Endodermal cell (in vitro differentiated cells): ENCODE measurements at places on chromosomes 3 and 15.

- DNase-seq, result no peak
Observed at GRCh38 chr15:85886309-85886811, 91.6 kb upstream of the KLHL25 start.

DNA sequence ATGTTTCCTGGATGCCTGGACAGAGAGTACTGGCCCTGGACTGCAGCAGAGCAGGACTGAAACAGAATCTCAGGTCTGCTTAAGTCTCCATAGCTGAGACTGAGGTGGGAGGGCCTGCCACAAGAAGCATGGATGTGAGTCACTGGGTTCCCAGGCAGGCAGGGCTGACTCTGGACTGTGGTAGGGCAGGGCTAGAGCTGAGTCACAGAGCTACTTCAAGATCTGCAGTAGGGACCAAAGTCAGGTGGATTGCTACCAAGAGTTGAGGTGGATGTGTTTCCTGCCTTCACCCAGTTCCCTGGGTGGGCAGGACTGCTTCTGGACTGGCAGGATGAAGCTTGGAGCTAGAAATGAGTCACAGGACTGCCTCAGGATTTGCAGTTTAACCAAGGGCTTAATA, 282.9 kb downstream of the AGBL1 start:
- DNase-seq, result peak; percentile 62

DNA sequence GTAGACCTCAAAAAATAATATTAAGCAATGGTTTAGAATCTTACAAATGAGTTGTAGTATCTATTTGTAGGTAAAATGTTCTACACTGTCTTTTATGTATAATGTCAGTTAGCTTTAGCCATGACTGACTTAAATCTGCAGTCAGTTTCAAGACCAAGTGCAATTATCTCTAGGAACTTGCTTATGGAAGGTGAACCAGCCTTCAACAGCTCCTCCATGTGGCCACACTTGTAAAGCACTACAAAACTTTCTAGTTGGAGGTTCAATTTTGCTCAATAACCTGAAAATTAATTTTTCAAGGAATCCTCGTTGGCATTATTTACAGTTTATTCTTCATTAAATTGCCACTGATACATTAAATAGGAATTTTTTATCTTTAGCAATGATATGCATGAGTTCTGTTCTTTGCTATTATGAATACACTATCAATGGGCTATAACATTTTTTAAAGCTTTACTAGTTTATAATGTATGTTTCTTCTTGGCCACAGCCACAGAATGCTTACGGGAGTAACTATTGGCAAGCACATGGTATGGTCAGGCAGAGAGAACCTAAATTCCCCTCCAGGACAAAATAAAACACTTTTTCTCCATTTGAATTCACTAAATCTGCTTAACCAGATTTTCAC, 315.3 kb upstream of the UBE2E2 start:
- DNase-seq, result peak; percentile 56

DNA sequence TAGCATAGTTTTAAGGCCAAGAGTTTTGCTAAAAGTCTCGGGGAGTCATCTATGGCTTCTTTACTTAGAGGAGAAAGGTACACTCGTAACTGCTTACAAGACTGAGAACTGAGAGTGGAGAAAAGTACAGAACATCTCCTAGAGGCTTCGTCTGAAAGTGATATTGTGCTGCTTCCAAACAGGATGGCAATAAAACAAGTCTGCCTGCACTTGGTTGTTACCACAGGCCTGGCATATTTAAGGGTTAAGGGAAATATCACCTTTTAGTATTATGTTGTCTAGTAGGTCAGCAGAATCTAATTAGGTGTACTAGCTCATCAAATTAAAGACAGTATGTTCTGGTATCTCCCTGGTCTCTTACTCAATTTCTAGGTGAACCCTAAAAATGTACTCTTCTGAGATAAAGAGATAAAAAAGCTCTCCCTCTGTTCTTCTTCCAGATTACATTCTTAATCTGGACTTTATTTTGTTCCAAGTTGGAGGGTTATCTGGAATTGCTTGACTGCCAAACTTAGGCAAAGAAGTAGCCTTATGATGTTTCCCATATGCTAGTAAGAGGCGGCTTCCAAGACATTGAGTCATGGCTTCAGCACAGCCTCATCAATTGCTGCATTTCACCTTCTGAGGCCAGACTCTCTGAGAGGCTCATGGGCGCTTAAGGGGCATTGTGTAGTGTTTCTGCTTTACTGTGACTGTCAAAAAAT, 181.3 kb downstream of the LSAMP start:
- no peak for DNase-seq

GRCh38 chr3:67325231-67325630, 327.1 kb downstream of the KBTBD8 start:
- no peak for DNase-seq

- no peak for DNase-seq
Observed at GRCh38 chr3:16596352-16597032, 8.7 kb downstream of the DAZL start.

DNA sequence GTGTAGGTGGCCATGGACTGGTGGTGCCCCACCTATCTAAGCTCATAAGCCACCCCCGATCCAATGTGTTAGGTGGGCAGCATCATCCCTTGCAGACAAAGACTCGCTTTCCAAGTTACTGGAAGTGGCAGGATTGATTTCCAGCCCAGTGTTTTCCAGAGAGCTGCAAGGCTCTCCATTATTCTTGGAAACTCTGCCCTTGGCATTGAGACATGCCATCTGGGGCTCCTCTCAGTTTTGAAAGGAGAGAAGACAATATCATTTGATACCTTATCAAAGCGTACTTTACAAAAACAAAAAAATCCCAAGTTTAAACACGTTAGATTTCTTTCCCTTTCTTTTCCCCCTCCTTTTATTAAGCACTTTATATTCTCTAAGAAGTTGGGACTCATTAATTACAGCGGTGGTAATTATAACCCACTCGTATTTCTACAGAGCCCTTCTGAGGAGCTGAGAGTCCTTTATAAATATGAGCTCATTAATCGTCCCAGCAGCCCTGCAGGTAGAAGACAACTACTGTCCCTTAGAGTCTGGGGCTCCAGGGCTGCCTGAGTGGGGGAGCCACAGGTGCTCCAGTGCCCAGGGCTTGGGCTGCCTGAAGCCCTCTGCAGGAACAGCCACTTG, 226.1 kb downstream of the TLE3 start:
- DNase-seq, result no peak

GRCh38 chr15:69782809-69783208, 314.9 kb downstream of the TLE3 start:
- no peak for DNase-seq

DNA sequence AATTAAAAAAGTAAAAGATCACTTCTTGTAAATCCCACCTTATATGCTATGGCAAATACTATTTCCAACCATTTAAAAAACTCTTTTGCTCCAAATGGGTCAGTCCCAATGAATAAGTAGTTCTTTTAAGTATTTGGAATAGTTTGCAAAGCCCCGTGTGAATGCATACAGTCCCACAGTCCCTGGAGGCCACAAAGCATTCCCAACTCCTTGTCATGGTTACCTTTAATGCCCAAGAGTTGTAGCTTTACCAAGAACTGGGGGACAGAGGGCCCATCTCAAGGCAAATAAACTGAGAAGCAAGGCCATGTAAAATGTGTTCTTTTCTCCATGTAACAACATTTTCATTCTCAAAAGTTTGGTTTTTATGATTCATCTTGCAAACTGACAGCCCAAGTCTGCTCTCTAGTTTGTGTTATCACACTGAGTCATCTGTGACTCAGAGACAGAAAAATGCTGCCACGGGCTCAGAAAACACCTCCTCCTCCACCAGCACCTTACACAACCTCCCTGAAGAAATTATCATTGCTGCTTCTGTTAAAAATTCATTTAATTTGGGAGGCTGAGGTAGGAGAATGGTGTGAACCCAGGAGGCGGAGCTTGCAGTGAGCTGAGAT, 336.2 kb downstream of the ERC2 start:
- peak; percentile 74 for DNase-seq

- DNase-seq, result peak; percentile 59
Observed at GRCh38 chr3:53531749-53532148, 37.3 kb downstream of the CACNA1D start.

DNA sequence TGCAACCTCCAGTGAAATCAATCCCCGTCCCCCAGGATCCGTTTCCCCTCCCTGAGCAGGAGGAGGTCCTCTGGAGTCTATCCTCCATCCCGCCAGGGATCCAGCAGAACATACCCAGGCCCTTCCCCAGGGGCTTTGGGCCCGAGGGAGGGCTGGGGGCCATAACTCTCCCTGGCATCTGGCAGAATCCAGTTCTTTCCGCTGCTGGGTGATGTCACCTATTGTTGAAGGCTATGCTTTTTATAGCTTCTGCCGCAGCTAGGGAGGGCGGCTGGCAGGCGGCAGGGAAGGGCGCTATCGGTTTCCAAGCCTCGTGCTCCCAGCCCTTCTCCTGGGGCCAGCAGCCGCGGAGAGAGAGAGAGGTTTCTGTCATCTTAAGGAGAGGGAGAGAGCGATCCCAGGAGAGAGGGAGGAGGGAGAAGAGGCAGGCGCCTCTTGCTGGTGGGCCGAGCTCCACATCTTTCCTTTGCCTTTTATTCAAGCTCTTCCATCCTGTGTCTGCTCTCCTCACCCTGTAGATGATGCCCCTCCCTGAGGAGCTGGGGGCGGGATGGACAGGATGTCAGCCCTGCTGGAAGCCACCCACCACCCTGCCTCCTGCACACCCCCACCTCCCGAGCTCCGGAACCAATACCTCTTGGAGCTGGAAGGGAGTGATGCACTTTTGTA, 120.1 kb downstream of the ANP32A start:
- peak; percentile 75 for DNase-seq

DNA sequence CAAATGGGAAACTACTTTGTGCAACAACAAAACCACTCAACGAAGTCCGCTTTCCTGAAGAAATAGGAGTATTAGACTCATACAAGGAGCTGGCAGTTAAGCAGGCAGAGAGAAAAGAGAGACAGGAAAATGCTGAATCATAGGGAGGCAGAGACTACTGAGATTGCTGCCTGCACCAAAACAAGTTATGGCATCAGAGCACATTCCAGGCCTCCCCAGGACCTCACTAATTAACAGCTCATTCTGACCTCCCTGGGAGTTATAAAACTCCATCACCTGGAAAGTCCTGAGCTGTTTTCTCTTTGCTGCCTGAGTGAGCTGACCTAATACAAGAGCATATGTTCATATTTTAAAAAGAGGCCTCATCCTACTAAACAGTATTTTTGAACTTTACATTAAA, 741.0 kb downstream of the MCTP2 start:
- peak; percentile 86 for DNase-seq

GRCh38 chr3:193262707-193263106, 21.7 kb downstream of the PLAAT1 start:
- no peak for DNase-seq

- DNase-seq, result no peak
Observed at GRCh38 chr3:161323926-161324621, 47.2 kb downstream of the SPTSSB start.

GRCh38 chr15:77464129-77464865, 43.6 kb downstream of the HMG20A start:
- no peak for DNase-seq

- DNase-seq, result no peak
Observed at GRCh38 chr15:92627014-92627413, 28.6 kb downstream of the FAM174B start.

GRCh38 chr3:166934879-166935278, 445.2 kb downstream of the ZBBX start:
- DNase-seq, result no peak

DNA sequence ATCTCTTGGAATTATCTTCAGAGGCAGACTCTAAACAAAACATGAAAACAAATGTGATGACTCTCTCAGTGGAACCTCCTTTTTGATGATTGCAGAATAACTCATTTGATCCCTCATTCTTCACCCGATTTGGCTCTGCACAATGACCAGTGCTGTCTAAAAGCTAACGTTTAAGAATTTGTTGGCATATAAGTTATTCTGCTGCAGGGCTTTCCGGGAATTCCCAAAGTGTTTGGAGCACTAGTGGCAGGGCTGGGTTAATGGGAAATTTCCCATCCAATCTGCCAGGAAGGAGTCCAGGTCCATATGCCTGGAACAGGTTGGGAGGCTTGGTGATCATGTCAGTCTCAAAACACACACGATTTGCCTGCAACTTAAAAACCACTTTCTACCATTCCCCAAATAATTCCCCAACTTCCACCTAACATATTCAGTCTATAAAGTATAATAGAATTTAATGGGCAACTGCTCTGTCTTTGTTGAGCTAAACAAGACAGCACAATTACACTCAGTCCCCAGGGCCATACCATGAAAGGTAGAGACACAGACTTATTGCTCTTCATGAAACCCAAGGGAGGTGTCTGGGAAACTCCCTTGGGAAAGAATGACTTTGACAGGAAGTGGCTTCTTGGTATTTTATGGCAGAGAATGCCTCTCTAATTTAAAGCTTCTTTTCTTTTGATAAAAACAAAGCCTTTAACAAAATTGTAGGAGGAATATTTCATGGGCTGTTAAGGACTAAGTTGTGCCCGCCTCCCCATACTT, 38.0 kb downstream of the ARRDC4 start:
- DNase-seq, result no peak

DNA sequence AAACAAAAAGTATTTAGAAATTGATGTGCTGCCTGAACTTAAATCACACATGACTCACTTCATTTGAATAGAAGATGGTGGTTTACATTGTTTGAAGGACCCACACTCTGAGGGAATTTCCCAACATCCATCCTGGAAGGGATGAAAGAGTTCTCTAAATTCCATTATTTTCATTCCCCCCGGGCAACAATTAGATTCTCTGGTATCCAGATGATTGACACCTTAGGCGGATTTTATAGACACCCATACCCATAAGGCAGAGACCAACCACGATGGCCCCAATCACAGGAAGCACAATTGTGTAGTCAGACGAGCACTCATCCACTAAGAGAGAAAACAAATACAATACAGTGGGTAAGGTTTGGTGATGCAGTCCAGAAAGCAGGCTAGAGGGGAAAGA, 24.6 kb upstream of the MCCC1 start:
- no peak for DNase-seq

DNA sequence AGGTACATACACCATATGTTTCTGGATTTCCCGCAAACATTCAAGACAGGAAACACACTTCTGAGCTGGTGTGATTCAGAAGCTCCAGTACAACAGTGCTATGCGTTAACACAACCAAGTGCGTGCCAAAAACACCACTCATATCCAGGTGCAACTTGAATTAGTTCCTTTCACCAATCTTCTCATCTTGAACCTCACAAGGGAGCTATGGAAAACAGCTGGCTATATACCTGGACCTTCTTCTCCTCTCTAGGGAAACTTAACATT, 31.3 kb downstream of the SUSD5 start:
- DNase-seq, result no peak

DNA sequence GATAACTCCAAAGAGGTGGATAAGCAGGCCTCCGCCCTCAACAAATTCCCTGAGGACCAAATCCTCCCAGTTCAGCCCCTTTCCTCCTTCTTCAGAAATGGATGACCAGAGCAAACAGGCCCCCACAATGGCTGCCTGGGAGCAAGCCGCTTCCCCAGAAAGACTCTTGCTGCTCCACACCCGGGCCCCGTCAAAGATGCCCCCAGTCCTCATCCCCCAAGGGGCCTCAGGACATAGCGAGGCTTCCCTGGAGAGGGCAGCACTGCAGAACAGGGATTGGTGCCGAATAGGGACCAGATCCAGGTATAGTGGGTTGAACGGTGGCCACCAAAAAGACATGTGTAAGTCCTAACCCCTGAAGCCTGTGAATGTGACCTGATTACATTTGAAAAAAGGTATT, 502.3 kb downstream of the SHQ1 start:
- DNase-seq, result peak; percentile 66

GRCh38 chr3:13074006-13074375, 762 bp upstream of the IQSEC1 start:
- no peak for DNase-seq
